ENCODE measurements at places on chromosomes 1 and 21. TPM values are rescaled to one million over a fixed set of nuclear protein-coding genes. Genes with fewer than 3 reads are reported as not detected.

- no peak for DNase-seq
Observed at GRCh38 chr21:46554431-46555224, 50.3 kb downstream of the S100B start.

DNA sequence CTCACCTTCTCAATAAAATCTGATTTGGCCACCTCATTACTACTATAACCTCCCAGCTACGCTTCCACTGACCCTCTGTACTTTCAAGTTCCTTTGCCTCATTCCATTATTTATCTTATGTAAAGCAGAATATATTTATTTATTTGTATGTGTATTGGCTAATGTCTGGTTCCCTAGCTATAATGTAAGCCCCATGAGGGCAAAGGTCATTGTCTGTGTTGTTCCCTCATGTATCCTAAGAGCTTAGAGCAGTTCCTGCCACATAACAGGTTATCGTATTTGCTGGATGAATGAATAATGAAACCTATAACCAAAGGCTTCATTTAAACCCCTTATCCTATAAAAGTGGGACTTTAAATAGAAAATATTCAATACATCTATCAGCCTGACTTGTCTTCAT, 77.9 kb upstream of the DPT start:
- no peak for DNase-seq

GRCh38 chr1:115457289-115457688, 119.2 kb upstream of the NGF start:
- DNase-seq: no peak

- DNase-seq: no peak
Observed at GRCh38 chr1:51969038-51969705, 21.3 kb downstream of the RAB3B start.

DNA sequence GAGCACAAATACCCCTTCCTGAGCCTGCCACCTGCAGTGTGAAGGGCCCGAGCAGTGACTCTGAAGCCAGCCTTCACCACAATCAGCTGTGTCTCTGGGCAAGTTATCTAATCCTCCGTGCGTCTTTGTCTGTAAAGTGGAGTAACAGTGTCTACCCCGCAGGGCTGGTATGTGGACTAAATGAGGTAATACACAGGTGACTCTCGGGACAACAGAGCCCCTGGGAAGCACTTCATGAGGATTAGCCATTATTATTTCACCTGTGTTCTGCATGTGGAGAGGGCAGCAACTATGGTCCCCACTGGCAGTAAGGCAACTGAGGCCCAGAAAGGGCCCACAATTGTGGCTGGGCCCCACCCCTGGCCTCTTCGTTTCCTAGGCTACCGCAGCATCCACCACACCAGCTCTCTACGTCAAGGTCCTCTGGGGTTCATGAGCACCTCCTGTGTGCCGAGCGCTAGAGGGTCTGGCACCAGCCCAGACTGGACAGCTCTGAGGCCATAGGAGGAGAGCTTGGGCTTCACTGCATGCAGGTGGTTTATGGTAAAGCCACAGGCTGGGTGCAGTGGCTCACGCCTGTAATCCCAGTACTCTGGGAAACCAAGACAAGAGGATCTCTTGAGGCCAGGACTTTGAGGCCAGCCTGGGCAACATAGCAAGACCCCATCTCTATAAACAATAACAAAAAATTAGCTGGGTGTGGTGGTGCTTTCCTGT, 41.3 kb upstream of the LRP8 start:
- no peak for DNase-seq

DNA sequence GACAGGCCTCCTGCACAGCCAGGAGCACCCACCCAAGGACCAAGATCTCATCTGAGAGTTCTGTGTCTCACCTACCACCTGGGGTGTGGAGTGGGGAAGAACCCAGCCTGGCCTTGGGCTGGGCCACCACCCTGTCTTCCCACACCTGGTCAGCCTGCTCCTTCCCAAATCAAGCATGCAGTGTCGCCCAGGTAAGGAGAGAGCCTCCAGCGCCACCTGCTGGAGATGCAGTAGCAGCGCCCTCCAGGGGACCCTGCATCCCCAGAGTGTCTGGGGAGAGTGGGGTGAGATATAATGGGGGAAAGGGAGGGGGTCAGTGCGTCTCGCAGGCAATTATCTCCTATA, 32.3 kb downstream of the KIAA2013 start:
- no peak for DNase-seq

- no peak for DNase-seq
Observed at GRCh38 chr1:39165049-39165448, 39.4 kb upstream of the MACF1 start.

- no peak for DNase-seq
Observed at GRCh38 chr1:160520582-160520981, 2.5 kb downstream of the SLAMF6 start.

DNA sequence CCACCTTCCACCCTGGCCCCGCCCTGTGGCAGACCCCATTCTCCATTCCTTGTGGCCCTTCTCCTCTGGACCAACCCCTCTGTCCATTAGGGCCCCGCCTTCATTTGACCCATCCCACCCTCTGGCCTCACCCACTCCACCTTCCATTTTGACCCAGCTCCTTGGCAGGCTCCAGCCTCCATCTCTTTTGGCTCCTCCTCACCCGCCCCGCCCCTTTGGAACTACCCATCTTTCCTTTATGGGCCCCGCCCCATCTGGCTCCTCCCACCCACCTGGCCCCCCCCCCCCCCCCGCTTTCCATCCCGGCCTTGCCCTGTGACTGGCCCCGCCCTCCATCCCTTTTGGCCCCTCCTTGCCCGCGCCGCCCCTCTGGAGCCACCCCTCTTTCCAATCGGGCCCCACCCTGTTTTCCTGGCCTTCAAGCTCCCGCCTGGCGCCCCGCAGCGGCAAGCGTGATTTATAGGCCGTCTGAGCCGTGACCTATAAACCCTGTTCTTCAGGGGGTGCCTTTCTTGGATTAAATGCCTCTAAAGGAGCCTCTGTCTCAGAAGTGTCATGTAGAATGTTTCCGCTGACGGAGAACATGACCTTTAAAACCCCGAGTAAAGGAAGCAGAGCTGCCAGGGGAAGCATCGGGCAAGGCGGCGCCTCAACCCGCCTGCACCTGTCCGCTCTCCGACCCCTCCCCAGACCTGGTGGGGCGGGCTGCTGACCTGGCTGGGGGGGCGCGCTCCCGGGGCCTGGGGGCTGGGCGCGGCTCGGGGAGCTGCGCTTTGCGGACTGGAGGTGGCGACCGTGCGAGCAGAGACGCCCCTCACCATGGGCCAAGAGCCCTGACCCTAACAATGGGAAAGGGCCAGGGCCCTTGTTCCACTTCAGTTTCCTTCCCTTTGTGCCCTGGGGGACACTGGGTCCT, 178.0 kb downstream of the CAMTA1 start:
- DNase-seq: no peak

GRCh38 chr1:117846674-117847425, 82.6 kb downstream of the GDAP2 start:
- DNase-seq: no peak

- no peak for DNase-seq
Observed at GRCh38 chr1:156465747-156466365, 34.7 kb downstream of the MEF2D start.

DNA sequence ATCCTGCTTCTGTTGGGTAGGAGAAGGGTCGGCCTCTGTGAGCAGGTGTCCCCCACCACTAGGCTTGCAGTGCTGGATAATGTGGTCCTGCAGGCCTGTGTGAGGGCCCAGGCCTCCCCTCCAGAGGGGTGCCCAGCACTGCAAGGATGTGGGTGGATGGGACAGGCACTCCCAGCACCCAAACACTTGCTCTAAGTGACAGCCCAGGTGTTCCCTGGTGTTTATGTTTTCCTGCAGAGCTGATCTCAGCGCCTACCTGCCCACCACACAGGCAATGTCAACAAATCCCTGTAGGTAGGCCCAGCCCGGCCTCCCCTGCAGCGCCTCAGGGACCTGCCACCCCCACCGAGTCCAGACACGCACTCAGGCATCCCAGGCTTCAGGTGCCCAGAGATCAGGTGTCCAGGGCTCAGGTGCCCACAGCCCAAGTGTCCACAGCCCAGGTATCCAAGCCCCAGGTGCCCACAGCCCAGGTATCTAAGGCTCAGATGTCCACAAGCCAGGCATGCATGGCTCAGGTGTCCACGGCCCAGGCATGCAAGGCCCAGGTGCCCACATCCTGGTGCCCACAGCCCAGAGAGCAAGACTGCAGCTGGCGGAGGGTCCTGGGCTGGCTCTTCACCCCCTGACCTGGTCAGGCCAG, 59.2 kb downstream of the WNT9A start:
- DNase-seq: no peak

DNA sequence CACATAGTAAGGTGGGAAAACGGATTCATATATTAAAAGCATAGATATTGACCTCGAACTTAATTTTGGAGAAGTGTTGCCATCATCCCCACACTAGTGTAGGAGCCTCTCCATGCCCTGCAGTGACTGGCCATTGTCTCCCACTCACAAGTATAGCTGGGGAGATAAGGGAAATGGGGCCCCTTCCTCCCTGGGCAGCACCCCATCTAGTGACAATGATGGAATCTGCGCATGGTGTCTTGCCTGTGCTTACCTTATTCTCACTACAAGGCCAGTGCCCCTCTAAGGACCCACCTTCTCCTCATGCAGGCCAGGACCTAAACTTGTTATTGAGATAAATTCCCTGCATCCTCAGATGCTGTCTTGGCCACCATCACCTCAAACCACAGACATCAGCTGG, 374.9 kb downstream of the NTNG1 start:
- no peak for DNase-seq

- no peak for DNase-seq
Observed at GRCh38 chr1:167905671-167906070, 8.3 kb downstream of the ADCY10 start.

- no peak for DNase-seq
Observed at GRCh38 chr1:210358626-210359025, 29.9 kb downstream of the HHAT start.

DNA sequence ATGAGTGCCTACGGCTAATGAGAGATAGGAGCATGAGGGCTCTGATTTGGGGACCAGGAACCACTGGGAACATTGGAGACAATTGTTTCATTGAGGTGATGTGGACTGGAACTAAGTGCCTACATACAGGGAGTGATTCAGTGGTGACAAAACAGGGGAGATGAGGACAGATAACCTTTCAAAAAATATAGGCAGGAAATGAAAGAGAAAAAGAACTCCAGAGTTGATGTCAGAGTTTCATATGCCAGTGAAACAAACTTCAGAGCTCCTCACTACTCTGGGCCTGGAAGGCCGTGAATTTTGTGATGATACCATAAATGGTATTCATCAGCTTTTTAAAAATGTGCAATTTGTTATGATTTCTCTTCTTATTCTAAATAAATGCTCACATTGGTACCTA, 39.3 kb downstream of the FASLG start:
- no peak for DNase-seq

GRCh38 chr1:183194527-183195141, 8.6 kb downstream of the LAMC2 start:
- DNase-seq: no peak

DNA sequence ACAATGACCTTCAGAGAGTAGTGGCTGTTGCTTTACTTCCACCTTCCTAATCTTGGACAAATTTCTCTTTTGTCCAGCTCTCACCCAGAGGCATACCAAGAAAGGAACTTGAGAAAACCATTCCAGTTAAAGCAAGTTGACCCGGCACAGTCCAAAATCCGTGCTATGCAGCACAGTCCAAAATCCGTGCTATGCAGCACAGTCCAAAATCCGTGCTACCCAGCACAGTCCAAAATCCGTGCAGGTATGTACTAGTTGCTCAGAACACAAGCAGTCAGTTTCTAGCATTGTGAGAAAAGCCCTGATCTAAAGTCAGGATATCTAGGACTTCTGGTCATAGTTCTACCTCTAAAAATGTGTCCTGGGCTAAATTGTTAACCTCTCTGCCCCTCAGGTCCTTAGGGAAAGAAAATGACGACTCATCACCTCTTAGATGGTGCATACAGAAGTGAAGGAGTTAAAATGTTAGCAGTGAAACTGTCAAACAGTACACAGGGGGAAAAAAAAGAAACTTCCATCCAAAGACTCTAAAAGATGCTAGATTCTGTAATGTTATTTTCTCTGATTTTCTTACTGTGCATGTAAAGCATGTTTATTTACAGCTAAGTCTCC, 40.3 kb upstream of the ENAH start:
- no peak for DNase-seq

- DNase-seq: no peak
Observed at GRCh38 chr1:67564193-67564592, 120.8 kb upstream of the GADD45A start.

DNA sequence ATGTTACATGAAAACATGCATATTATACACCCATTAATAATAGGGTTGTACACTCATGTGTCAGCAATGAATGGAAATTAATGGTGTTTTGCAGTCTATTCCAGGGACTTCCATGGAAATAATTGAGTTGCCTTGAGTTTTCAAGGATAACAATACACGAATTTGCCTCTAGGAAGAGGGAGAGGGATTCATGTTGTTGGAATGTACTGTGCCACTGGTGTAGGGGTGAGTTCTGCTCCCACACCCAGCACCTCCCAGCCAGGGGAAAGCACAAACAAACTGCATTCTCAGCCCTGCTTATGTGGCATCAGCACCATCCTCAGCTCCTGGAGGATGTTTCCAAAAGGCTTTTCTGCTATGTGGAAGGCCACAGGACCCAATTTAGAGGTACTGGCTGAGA, 57.8 kb downstream of the BCAR3 start:
- DNase-seq: no peak

- no peak for DNase-seq
Observed at GRCh38 chr21:22225299-22225698, 1227.1 kb downstream of the NCAM2 start.

- peak; percentile 61 for DNase-seq
Observed at GRCh38 chr1:183110326-183110880, 75.7 kb upstream of the LAMC2 start.

GRCh38 chr1:84027368-84027767, 28.4 kb upstream of the TTLL7 start:
- DNase-seq: no peak

- no peak for DNase-seq
Observed at GRCh38 chr21:46027851-46028493, 46.4 kb downstream of the COL6A1 start.

GRCh38 chr1:230796626-230797025, 49.4 kb downstream of the CAPN9 start:
- no peak for DNase-seq

RPS27 gene
- polyA plus RNA-seq: 3,989 TPM

ASPM gene
- polyA plus RNA-seq: 25.9 TPM

COL9A2 gene
- 19.5 TPM for polyA plus RNA-seq

ADGRL2 gene
- polyA plus RNA-seq: 265 TPM

NCF2 gene
- 7.1 TPM for polyA plus RNA-seq

KRTAP13-4 gene
- not detected for polyA plus RNA-seq

CRTC2 gene
- polyA plus RNA-seq: 50.3 TPM

AVPR1B gene
- polyA plus RNA-seq: 0.11 TPM

ELAPOR1 gene
- 12.5 TPM for polyA plus RNA-seq

FCRL1 gene
- polyA plus RNA-seq: 0.22 TPM

APH1A gene
- polyA plus RNA-seq: 206 TPM

ADAMTS5 gene
- polyA plus RNA-seq: 11.2 TPM

LCE2D gene
- polyA plus RNA-seq: not detected

OR2L5 gene
- polyA plus RNA-seq: not detected

OR2T11 gene
- not detected for polyA plus RNA-seq

All from left lung (tissue), 14 donors.